ENCODE measurements at places on chromosomes 3 and 15.

DNA sequence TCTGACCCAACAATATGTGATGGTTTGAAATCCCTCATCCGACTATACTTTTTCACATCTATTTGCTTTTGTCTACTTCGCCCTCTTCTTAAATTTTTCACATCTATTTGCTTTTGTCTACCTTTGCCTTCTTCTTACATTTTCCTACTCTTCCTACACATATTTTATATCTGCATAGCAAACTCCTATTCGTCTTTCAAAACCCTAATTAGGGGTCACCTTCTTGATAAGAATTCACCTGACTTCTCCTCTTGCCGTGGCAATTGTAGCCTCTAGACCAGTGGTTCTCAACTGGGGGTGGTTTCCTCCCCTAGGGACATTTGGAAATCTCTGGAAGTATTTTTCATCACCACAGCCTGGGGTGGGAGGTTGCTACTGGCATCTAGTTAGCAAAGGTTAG, 607.4 kb downstream of the NTRK3 start:
- DNase-seq, result no peak

- DNase-seq, result no peak
These were observed 279.1 kb upstream of the THRB start for GRCh38 chr3:24773798-24774197.

DNA sequence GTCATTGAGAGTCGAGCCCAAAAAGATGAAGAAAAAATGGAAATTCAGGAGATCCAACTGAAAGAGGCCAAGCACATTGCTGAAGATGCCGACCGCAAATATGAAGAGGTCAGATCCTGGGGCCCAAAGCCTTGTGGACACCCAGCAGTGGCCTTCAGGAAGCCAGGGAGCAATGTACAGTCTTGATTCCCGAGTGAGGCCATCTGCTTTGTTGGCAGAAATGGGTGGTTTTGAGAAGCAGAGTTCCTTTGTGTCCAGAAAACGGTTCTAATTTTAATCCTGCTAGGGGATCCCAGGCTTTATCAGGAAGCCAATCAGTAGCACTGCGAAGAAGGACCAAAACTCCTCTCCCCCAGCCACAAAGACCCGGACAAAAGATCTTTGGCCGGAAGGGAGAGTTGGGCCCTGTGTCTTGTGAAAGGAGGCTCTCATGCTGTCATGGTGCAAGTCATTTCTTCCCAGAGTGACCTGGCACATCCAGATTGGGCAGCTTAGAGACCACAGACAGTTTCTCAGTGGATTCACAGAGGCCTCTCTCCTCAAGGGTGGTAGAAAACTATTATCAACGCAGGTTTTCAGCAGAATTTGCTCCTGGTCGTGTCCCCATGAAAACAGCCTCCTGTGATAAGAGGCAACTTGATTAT, 17.1 kb downstream of the TPM1 start:
- no peak for DNase-seq

DNA sequence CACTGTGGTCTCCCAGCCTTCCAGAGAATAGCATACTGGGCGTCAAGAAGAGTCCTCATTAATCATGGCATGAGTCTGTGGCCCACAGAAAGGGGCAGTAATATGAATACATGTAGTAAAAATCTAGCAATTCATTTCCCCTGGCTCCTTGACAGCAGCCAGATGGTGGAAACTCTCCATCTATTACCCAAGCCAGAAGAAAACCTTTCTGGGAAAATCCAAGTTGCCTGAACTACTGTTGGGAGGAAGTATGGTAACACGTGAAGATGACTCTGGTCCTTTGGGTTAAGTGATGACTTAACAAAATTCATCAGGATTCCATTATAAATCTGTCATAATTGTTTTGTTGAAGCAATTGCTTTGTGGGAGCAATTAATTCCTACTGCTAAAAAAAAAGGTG, 530.5 kb downstream of the FHIT start:
- no peak for DNase-seq

- no peak for DNase-seq
These were observed 213.1 kb upstream of the ADAMTS9 start for GRCh38 chr3:64900617-64901521.

GRCh38 chr15:86624261-86625036, 544.8 kb downstream of the AGBL1 start:
- DNase-seq, result peak; percentile 42

- no peak for DNase-seq
These were observed 11.0 kb downstream of the LIMD1 start for GRCh38 chr3:45605534-45605933.

DNA sequence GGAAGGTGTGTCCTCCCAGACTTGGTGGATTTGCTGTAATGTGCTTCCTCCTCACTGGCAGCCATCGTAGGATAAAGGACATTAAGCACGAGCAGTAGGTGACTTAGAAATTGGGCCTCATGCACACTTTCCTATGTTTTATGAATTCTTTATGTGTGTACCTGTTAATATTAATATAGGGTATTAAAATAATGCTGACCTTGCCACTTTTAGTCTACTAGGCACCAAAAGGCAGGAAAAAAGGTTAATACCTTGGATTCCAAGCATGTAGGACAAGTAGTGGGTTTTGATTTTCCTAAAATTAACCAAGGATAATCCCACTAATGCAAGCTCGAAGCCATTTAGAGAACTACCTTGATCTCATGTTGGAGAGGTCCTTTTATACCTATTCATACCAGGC, 55.9 kb downstream of the ADAMTSL3 start:
- no peak for DNase-seq

DNA sequence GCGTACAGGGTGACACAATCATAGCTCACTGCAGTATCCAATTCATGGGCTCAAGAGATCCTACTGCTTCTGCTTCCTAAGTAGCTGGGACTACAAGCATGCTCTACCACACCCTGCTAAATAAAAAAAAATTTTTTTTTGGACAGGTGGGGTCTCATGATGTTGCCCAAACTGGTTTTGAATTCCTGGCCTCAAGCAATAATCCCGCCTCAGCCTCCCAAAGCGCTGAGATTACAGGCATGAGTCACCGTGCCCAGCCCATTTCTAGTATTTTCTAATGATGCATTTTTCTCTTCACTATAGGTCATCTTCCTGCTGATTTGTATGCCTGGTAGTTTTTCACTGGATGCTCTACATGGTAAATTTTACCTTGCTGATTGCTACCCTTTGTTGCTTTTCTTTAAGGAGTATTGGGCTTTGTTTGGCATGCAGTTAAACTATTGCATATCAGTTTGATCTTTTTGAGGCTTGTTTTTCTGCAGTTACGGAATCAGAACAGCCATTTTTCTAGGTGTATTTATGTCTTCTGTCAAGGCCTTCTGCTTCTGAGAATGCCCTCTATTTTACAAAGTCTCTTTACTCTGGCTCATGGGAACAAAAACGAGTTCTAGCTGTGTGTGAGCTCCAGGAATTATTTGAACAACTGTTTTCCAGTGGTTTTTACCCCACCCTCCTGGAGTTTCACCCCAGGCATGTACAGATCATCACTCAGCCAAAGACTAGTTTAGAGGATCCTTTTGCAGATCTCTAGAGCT, 14.2 kb upstream of the NPTN start:
- DNase-seq, result no peak

GRCh38 chr3:194399166-194399565, at the start of gene GP5:
TSS of gene GP5 (minus strand) at chr3:194399266. CDS start at chr3:194398282, 984 bp downstream.
- DNase-seq, result no peak

DNA sequence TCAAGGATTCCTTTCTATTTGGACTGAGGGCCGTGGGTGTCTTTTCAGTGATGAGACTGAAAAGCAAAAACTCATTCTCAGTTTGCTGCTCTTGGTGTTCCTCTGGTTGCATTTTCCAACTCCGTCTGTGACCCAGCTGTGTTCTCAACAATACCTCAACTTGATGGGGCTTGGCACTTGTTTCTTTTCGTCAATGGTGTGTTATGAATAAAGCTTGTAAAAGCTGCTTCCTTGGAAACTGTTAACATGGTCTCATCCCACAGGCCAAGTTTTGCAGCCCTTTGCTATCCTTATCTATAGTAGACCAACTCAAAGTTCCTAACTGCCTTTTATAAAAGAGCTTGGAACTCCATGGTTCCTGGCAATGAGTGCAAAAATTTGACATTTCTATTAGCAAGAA, 142.5 kb upstream of the UBE2E1 start:
- DNase-seq, result no peak

- no peak for DNase-seq
These were observed 41.2 kb downstream of the HERC1 start for GRCh38 chr15:63792584-63792983.

DNA sequence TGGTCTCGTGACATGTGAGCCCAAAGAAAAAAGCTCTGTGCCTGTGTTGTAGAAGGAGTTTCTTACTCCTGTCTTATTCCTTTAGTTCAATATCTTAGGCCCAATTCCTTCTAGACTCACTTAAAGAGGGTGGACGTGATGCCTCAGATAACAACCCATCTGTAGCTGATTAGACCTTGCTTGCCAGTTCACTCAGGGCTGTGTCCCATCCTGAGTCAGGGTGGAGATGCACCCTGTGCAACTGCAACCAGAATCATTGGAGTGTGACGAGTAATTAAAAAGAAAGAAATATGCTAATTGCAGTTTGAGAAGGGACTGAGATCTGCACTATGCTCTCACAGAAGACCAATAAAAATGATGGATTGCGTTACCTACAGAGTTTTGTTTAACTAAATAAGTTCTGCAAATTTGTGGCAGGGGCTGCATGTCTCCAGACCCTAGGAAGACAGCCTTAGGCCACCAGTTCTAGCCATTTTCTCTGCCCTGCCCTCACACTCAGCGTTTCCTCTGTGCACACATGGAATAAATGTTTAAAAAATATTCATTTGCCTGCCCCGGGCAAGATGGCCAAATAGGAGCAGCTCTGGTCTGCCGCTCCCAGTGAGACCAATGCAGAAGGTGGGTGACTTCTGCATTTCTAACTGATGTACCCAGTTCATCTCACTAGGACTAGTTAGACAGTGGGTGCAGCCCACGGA, 83.0 kb downstream of the MOBP start:
- no peak for DNase-seq

GRCh38 chr3:151404316-151404715, 19.8 kb upstream of the P2RY12 start:
- DNase-seq, result no peak

GRCh38 chr3:114857299-114857701, 289.8 kb downstream of the ZBTB20 start:
- DNase-seq, result no peak

GRCh38 chr3:20346916-20347315, 160.9 kb upstream of the SGO1 start:
- no peak for DNase-seq

- no peak for DNase-seq
These were observed 194.6 kb downstream of the THRB start for GRCh38 chr3:24299806-24300626.

GRCh38 chr3:81962396-81962795, 201.0 kb upstream of the GBE1 start:
- DNase-seq, result no peak

DNA sequence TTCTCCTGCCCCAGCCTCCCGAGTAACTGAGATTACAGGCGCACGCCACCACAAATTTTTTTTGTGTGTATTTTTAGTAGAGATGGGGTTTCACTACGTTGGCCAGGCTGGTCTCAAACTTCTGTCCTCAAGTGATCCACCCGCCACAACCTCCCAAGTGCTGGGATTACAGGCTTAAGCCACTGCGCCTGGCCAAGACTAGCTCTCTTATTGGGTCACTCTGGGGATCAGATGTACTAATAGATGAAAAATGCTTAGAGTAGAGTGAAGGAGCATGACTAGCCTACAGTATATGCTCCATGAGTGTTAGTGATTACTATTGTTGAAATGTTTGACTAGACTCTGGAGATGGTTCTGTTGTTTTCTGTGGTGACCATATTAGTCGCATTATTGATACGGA, 21.8 kb downstream of the RARB start:
- no peak for DNase-seq

GRCh38 chr15:25481208-25481859, 42.5 kb upstream of the UBE3A start:
- DNase-seq, result no peak

GRCh38 chr15:26178640-26179220, 315.6 kb upstream of the ATP10A start:
- DNase-seq, result no peak

DNA sequence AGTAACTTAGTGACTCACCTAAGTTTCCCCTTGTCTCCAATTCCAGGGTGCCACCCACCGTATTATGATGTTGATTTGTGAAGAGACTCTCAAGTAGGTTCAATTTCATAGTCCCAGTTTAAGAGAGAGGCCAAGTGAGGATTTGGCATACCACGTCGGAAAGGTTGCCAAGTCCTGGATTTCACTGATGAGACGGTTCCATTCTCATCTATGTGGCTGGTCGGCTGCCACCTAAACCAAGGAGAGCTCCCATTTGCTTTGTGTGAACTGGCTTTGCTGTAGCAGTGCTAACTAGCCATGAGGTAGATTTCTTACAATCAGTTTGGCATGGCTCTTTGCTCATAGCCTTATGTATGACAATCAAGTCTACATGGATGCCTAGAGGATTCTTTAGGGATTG, 653.6 kb downstream of the NLGN1 start:
- no peak for DNase-seq

GRCh38 chr15:92907229-92907628, 7.1 kb downstream of the CHD2 start:
- no peak for DNase-seq

GRCh38 chr3:116445311-116445841, at the start of gene LSAMP:
TSS of gene LSAMP (minus strand) at chr3:116445487.
- DNase-seq, result no peak

- DNase-seq, result no peak
These were observed 5.3 kb upstream of the TMEM115 start for GRCh38 chr3:50364573-50365079.

GRCh38 chr3:112308151-112308911, 14.3 kb upstream of the SLC9C1 start:
- DNase-seq, result no peak

GRCh38 chr3:37461485-37462000, 287.2 kb upstream of the LRRFIP2 start:
- DNase-seq, result no peak

DNA sequence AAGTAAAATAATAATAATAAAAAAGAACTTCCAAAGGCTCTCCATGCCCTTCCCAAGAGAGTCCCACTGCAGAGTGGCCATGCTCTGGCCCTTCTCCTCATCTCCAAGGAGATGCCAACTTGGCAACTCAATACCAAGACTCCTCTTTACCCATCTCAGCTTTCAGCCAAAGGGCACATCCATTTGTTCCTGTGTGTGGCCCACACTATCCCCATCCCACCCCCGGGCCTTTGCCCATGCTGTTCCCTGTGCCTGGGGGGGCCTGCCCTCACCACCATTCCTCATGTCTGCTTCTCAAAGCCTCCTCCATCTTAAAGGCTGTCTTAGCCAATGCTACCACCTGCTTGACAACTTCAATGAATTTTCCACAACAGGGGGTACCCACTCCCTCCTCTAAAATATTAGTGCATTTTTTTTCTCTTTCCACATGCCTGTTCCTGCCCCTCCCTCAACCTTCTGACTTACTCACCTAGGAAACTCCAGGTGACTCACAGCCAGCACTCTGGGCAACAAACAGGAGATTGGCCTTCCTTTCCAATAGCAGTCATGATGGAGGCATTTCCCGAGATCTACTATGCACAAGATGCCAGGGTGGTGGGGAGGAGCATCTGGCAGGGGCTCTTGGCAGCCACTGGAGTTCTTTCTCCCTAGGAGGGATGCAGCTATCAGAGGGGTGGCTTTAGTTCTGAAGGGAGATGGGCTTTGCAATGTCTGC, 109.4 kb upstream of the SMAD3 start:
- no peak for DNase-seq

Measured in activated CD4-positive, CD25-positive, alpha-beta regulatory T cell treated with anti-CD3 and anti-CD28 coated beads, Interleukin-2, amount 50 U/mL, for 72 hours (primary cell).